Hepatic stellate cell (primary cell): ENCODE measurements at places on chromosomes 12 and 14.

DNA sequence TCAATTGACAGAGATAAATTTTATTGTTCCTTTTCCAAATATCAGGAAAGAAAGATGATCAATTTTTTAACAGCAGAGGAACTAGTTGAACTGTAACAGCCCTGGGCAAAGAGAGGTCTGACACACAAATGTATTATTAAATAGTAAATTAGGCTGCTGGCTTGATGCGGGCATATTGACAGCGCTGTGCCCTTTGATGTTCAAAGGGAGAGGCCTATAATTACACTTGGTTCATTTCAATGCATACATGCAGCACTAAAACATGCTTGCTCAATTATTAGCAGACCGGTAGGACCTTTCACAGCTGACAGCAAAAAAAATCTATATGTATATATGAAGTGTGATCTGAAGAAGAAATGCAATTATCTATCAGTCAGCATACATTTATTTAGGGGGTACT, 219.8 kb downstream of the SLC2A13 start:
- no peak for DNase-seq

DNA sequence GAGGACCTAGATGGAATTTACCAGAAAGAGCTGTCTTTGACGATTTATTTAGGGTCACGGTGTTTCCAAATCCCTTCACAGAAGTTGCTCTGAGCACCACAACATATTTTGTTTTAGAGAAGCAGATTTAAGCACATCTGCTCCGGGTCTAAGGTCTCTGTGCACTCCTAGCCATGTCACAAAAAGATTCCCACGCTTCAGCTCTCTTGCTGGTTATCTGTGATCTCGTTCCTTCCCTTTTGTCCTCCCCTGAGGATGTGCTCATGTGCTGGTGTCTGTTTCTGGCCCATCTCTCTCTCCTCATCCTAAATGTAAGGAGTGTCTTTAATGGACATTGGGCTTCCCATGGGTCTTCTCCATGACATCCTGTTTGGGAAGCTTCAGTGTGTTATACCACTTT, 53.7 kb upstream of the GNPNAT1 start:
- DNase-seq = no peak

GRCh38 chr14:100532906-100533655, 54.1 kb downstream of the BEGAIN start:
- no peak for DNase-seq

GRCh38 chr14:101926620-101927019, 37.8 kb upstream of the DYNC1H1 start:
- DNase-seq = no peak

DNA sequence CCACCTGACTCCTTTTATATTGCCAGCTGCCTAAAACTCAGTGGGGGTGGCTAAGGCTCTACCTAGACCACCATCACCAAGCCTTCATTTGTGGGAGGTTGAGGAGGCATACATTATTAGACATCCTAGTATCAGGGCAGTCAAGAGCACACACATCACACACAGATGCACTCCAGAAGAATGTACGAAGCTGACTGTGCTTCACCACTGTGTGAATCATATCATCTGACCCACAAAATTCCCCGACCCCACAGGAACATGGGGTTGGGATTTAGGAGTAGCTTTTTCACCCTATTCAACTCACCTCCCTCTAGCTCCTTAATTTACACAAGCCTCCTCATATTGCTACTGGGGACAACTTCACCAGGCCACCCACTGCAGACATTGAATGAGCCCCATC, 64.8 kb upstream of the BDKRB2 start:
- peak; percentile 50 for DNase-seq
